ENCODE measurements at places on chromosomes 4 and X.

DNA sequence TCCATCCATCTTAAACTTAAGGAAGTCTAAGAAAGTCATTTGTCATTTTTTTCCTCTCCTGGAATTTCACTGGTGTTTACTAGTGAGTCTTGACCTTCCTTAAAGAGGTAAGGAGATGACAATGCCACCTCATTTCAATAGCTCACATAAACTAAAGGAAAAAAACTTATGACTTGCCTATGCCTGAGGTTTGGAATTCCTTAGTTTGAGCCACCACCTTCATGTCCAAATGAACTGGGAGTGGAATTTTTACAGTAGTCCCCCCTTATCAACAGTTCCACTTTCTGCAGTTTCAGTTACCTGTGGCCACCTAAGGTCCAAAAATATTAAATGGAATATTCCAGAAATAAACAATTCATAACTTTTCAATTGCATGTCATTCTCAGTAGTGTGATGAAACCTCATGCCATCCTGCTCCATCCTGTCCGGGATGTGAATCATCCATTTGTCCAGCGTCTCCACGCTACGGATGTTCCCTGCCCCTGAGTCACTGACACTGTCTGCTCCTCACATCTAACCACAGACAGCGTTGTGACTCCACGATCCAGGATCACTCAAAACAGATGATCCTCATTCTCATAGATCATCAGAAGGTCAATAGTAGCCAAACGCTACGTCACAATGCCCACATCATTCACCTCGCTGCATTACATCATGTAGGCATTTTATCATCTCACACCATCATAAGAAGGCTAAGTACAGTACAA lies 177.4 kb downstream of the SH3KBP1 start:
- H3K36me3 ChIP-seq = no peaks in the 10 kb centered on the region
- no peak overlapping the region for H3K4me3 ChIP-seq
- peaks cover 39% of the 10 kb centered on the region for H3K4me1 ChIP-seq
- H3K27ac ChIP-seq = no peak overlapping the region
- no peak for DNase-seq
- no peaks in the 10 kb centered on the region for H3K27me3 ChIP-seq

DNA sequence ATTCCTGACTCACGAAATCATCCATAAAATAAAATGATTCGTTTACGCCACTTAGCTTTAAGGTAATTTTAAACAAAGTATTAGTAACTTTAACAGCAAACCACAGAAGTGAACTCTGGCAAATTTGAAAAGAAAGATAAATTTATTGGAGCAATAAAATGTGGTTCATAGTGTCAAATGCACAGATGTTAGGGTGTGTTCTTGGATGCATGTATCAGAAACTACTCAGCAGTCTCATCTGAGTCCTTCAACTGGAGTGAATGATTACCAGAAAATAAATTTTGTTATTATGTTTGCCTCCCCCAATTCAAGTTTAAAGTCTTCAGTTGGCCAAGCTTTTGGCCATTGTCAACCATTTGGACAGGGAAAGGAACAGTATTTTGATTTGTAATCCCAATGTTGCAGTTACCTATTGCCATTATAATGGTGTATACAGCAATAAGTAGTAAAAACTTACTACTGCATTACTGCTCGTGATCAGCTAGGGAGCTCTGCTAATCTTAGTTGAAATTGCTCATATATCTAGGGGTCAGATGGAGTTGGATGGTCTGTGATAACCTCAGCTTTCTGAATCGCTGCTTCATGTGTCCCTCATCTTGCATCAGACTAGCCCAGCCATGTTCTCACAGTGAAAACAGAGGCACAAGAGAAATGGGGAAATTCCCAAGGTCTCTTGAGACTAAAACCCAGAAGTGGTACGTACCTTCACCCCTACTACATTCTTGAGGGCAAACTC lies 254.6 kb upstream of the KCNIP4 start:
- no peak overlapping the region for H3K27ac ChIP-seq
- no peaks in the 10 kb centered on the region for H3K36me3 ChIP-seq
- DNase-seq = no peak

- no peak overlapping the region for H3K4me3 ChIP-seq
- DNase-seq = no peak
- H3K36me3 ChIP-seq = peaks cover 10% of the 10 kb centered on the region
- H3K4me1 ChIP-seq = peaks cover 30% of the 10 kb centered on the region
Measured at GRCh38 chrX:1450361-1451161, 2.1 kb downstream of the ASMTL start.

DNA sequence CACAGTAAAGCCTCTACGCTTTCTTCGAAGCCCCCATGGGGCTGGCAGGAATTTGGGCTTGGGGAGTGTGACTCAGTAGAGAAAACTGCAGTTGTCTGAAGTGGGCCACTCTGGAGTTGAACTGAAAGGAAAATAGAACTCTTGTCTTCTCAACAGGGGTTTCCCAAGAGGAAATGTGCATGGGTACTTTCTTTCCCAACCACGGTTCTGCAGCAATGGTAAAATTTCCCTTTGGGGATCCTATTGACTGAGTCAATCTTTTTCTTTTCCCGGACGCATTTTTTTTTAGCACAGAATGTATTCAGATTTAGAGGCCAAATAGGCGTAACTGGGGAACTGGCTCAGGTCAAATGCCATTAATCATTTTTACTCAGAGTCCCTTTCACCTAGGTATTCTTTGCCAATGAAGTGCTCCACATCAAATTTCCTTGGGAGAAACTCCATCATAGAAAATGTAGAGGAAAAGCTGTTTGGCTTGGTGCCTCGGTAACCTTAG lies 269.3 kb downstream of the STIM2 start:
- no peaks in the 10 kb centered on the region for H3K36me3 ChIP-seq
- no peak overlapping the region for H3K4me3 ChIP-seq
- H3K27me3 ChIP-seq = peaks cover 4% of the 10 kb centered on the region
- H3K27ac ChIP-seq = no peak overlapping the region
- DNase-seq = no peak

- H3K4me1 ChIP-seq = peaks cover 13% of the 10 kb centered on the region
- no peak overlapping the region for H3K27ac ChIP-seq
- H3K4me3 ChIP-seq = no peak overlapping the region
Measured at GRCh38 chr4:991451-992296, 1.5 kb downstream of the SLC26A1 start.

GRCh38 chrX:49226946-49227345 lies 6.2 kb downstream of the CACNA1F start:
- no peaks in the 10 kb centered on the region for H3K36me3 ChIP-seq
- no peak for DNase-seq

GRCh38 chr4:84058201-84058600 lies 440.9 kb downstream of the NKX6-1 start:
- DNase-seq = no peak
- no peaks in the 10 kb centered on the region for H3K36me3 ChIP-seq
- H3K27ac ChIP-seq = no peak overlapping the region
- no peaks in the 10 kb centered on the region for H3K27me3 ChIP-seq
- H3K4me3 ChIP-seq = no peak overlapping the region
- no peaks in the 10 kb centered on the region for H3K4me1 ChIP-seq

DNA sequence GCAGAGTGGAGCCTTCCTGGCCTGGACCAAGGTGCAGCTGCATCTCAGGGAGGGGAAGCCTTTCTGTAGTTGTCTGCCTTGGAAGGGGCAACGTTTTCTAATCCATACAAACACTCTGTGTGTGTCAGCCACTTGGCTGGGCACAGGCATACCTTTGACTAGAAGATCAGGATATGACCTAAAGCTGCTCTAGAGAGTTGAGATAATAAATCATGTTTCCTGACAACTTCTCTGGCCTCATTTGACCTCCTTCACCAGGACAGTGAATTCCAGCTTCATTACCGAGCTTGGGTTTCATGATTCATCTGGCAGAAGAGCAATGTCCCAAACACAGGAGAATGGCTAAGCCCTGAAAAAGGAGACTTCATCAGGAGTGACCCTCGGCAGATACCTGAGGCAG lies 89.6 kb upstream of the KIT start:
- no peak for DNase-seq
- H3K27ac ChIP-seq = no peak overlapping the region
- H3K27me3 ChIP-seq = peaks cover 3% of the 10 kb centered on the region
- peaks cover 4% of the 10 kb centered on the region for H3K4me1 ChIP-seq
- no peaks in the 10 kb centered on the region for H3K36me3 ChIP-seq

DNA sequence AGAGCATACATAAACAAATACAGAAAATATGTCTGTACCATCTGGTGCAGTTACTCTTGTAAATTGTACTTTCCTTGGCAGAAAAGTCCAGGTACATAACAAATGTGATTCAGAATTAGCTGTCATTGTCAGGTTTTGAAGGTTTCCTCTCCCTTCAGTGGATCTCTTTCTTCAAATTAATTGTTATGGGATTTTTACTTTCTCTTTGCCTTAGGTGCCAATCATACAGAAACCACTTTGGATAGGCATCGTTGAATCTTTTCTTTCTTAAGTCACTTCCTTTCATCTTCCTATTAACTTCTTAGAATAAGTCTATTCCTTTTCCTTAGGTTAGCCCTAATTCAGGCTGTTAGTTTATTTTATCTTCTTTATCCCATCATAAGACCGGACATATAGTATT lies 1992.1 kb upstream of the IGFBP7 start:
- H3K27me3 ChIP-seq = no peaks in the 10 kb centered on the region
- H3K36me3 ChIP-seq = no peaks in the 10 kb centered on the region
- no peak overlapping the region for H3K4me3 ChIP-seq

DNA sequence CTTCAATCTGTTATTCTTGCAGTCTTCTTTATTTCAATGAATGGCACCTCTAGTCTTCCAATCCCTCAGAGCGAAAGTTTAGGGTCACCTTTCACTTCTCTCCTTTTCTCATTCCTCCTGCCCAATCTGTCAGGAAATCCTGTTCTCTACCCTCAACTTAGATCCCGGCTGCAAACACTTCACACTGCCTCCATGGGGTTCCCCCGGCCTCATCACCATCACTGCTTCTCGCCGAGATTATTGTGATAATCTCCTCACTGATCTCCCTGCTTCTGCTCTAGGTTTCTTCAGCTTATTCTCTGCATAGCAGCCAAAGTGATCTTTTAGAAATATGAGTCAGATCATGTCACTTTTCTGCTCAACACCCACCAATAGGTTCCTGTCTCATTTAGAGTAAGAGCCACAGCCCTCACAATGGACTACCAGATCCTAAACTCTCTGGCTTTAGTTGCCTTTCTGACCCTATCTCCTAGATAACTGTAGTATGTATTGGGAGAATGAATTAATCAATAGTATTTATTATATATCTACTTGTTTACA lies 43.6 kb upstream of the TBC1D9 start:
- peaks cover 10% of the 10 kb centered on the region for H3K27me3 ChIP-seq
- H3K27ac ChIP-seq = no peak overlapping the region
- DNase-seq = no peak
- no peak overlapping the region for H3K4me3 ChIP-seq
- H3K4me1 ChIP-seq = no peaks in the 10 kb centered on the region

GRCh38 chr4:67565284-67565683 lies 6.8 kb downstream of the STAP1 start:
- H3K27me3 ChIP-seq = no peaks in the 10 kb centered on the region
- DNase-seq = no peak
- no peaks in the 10 kb centered on the region for H3K4me1 ChIP-seq
- H3K27ac ChIP-seq = no peak overlapping the region

DNA sequence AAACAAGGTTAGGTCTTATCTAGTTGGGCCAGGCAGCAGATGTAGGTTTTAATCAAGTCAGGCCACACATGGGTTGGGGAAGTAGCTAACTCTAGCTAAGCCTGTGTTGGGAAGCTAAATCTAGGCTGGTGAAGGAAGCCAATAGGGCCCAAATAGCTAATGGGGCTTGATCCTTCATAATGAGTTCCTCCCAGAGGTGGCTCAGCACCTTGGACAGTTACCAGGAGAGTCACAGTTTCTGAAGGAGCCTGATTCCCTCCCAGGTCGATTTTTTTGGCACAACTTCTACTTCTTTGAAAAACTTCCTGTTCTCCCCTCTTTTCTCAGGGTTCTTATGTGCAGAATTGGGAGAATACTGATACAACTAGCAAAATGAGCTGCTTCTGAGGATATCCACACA lies 242.5 kb upstream of the PRPS2 start:
- no peaks in the 10 kb centered on the region for H3K36me3 ChIP-seq
- H3K27ac ChIP-seq = no peak overlapping the region
- no peaks in the 10 kb centered on the region for H3K27me3 ChIP-seq
- no peaks in the 10 kb centered on the region for H3K4me1 ChIP-seq
- no peak overlapping the region for H3K4me3 ChIP-seq

DNA sequence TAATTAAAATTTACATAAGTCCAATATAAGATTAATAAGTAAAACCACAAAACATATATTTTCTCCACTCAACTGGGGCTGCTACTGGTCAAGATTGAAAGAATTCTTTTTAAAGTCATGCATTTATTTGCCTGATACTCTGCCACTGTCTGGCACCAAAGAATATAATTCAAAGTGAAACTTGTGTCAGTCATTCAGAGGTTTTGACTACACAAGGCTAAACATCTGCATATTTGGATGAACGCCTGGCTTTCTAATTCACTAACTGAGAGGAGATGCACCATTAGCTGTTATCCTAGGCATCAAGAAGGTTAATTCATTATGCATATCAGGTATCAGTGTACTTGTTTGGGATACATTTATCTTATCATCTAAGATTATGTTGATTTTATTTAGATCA lies 598.5 kb downstream of the CENPC start:
- DNase-seq = no peak
- H3K4me1 ChIP-seq = no peaks in the 10 kb centered on the region
- H3K27me3 ChIP-seq = no peaks in the 10 kb centered on the region
- H3K27ac ChIP-seq = no peak overlapping the region
- H3K36me3 ChIP-seq = no peaks in the 10 kb centered on the region
- no peak overlapping the region for H3K4me3 ChIP-seq

DNA sequence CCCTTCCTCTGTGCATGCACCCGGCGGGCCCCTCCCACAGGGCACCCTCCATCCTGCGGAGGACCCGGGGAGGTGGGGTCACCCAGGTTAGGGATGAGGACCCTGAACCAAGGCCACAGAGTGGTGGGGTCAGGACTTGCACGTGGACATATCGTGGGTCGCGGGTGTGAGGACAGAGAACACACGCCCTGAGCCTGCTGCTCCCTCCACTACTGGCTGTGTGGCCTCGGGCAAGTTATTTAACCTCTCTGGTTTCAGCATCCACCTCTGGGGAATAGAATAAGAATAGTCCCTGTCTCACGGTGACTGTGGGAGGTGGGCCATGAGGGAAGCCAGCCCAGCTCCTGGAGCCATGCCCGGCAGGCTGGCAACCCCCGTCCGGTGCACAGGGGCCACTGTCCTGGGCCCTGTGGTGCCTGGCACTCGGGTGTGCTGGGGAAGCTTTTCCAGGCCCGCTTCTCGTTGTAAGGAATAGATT lies 5.1 kb downstream of the PSAPL1 start:
- no peak overlapping the region for H3K4me3 ChIP-seq
- DNase-seq = no peak
- no peak overlapping the region for H3K27ac ChIP-seq
- peaks cover 2% of the 10 kb centered on the region for H3K27me3 ChIP-seq

GRCh38 chr4:187562345-187562744 lies 433.2 kb upstream of the ZFP42 start:
- no peak overlapping the region for H3K27ac ChIP-seq
- no peaks in the 10 kb centered on the region for H3K27me3 ChIP-seq
- no peak overlapping the region for H3K4me3 ChIP-seq
- no peaks in the 10 kb centered on the region for H3K36me3 ChIP-seq

- DNase-seq = no peak
- H3K36me3 ChIP-seq = peaks cover 31% of the 10 kb centered on the region
Measured at GRCh38 chr4:108213308-108213707, 44.6 kb upstream of the LEF1 start.

- no peak for DNase-seq
- no peaks in the 10 kb centered on the region for H3K27me3 ChIP-seq
- no peak overlapping the region for H3K27ac ChIP-seq
- H3K4me1 ChIP-seq = peaks cover 35% of the 10 kb centered on the region
- H3K36me3 ChIP-seq = no peaks in the 10 kb centered on the region
Measured at GRCh38 chr4:75512386-75513211, 1.6 kb downstream of the RCHY1 start.

- H3K4me3 ChIP-seq = no peak overlapping the region
- no peak for DNase-seq
- peaks cover 14% of the 10 kb centered on the region for H3K36me3 ChIP-seq
- H3K27ac ChIP-seq = no peak overlapping the region
- no peaks in the 10 kb centered on the region for H3K27me3 ChIP-seq
Measured at GRCh38 chr4:38095691-38096090, 135.5 kb downstream of the PTTG2 start.

Measured in naive thymus-derived CD8-positive, alpha-beta T cell (primary cell).